Testis (tissue), 5 donors: ENCODE measurements at places on chromosomes 2 and 18. TPM values are rescaled to one million over a fixed set of nuclear protein-coding genes. Genes with fewer than 3 reads are reported as not detected.

GRCh38 chr18:31241900-31242409 lies 76.0 kb upstream of the DSG1 start:
- H3K4me3 ChIP-seq: no peak overlapping the region
- H3K4me1 ChIP-seq: no peaks in the 10 kb centered on the region
- no peaks in the 10 kb centered on the region for H3K36me3 ChIP-seq
- no peak overlapping the region for H3K27ac ChIP-seq

GRCh38 chr18:1760901-1761300 lies 810.4 kb downstream of the METTL4 start:
- no peaks in the 10 kb centered on the region for H3K4me1 ChIP-seq
- no peak for DNase-seq
- H3K27me3 ChIP-seq: no peaks in the 10 kb centered on the region
- H3K4me3 ChIP-seq: no peak overlapping the region
- no peaks in the 10 kb centered on the region for H3K36me3 ChIP-seq
- H3K27ac ChIP-seq: no peak overlapping the region

DNA sequence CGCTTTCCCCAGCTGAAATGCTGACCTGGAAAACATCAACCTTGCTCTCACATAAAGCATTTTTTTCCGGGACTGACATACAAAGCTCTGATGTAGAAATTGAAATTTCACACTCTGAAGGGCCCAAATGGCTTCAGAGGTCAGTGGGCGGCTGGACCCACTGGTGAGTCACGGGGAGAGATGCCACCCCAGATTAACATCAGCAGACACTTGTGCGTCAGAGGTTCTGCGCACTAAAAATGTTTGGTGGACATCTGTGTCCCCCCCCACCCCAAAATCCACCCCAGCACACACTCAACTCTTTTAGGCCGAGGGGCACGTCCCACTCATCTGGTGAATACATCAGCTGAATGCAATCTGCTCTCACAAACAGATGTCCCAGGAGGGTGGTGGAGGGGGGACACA lies 208.9 kb downstream of the ASB1 start:
- no peak overlapping the region for H3K27ac ChIP-seq
- H3K36me3 ChIP-seq: no peaks in the 10 kb centered on the region
- DNase-seq: no peak
- H3K4me3 ChIP-seq: no peak overlapping the region
- H3K27me3 ChIP-seq: no peaks in the 10 kb centered on the region

DNA sequence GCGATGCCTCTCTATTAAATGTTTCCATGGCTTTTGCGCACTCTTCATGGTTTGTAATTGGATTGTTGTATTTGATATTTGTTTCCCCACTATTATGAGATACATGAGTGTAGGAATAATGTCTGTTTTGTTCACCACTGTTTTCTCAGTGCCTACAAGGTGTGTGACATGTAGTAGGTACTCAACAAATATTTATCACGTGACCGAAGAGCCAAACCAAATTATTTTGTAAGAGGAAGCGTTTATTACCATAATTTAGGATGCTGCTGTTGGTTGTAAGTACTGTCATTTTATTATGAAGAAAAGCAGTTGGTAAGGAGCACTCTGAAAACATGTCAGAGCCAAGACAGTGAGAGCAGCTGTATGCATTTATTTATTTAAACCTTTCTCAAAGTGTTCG lies 32.2 kb upstream of the CTLA4 start:
- H3K4me1 ChIP-seq: no peaks in the 10 kb centered on the region
- no peak for DNase-seq
- H3K36me3 ChIP-seq: no peaks in the 10 kb centered on the region
- no peak overlapping the region for H3K4me3 ChIP-seq
- H3K27ac ChIP-seq: no peak overlapping the region
- H3K27me3 ChIP-seq: no peaks in the 10 kb centered on the region

The ANKRD12 gene
- 4.5 TPM for polyA plus RNA-seq

- no peak for DNase-seq
- H3K27me3 ChIP-seq: no peaks in the 10 kb centered on the region
- H3K4me1 ChIP-seq: no peaks in the 10 kb centered on the region
- H3K4me3 ChIP-seq: no peak overlapping the region
- no peak overlapping the region for H3K27ac ChIP-seq
Observed at GRCh38 chr2:71063216-71063615, 5.2 kb upstream of the NAGK start.

GRCh38 chr2:37705191-37705590 lies 33.7 kb upstream of the CDC42EP3 start:
- no peaks in the 10 kb centered on the region for H3K4me1 ChIP-seq
- H3K36me3 ChIP-seq: no peaks in the 10 kb centered on the region
- H3K4me3 ChIP-seq: no peak overlapping the region

The STPG4 gene
- polyA plus RNA-seq: 19.4 TPM

- H3K4me1 ChIP-seq: peaks cover 35% of the 10 kb centered on the region
- DNase-seq: no peak
- peak overlapping the region; percentile 25 for H3K27ac ChIP-seq
- no peak overlapping the region for H3K4me3 ChIP-seq
Observed at GRCh38 chr2:42939411-42940206, 147.2 kb upstream of the HAAO start.

DNA sequence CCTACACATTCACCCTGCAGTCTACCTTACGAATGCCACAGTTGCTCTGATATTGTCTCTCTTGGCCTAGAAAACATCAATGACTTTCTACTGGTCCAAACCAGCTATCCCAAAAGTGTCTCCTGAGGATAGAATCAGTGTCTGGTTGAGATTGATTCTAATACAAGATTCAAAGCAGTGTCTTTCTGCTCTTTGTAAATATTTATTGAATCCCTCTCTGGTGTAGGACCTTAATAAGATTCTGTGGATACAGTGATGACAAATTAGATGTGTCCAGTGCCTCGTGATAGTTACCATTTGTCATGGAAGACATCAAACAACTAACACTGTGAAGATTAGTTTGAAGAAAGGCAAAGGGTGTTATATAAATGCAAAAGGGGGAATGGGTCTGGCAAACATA lies 380.7 kb upstream of the TRIB2 start:
- no peaks in the 10 kb centered on the region for H3K27me3 ChIP-seq
- no peak for DNase-seq
- H3K4me1 ChIP-seq: no peaks in the 10 kb centered on the region
- no peaks in the 10 kb centered on the region for H3K36me3 ChIP-seq

DNA sequence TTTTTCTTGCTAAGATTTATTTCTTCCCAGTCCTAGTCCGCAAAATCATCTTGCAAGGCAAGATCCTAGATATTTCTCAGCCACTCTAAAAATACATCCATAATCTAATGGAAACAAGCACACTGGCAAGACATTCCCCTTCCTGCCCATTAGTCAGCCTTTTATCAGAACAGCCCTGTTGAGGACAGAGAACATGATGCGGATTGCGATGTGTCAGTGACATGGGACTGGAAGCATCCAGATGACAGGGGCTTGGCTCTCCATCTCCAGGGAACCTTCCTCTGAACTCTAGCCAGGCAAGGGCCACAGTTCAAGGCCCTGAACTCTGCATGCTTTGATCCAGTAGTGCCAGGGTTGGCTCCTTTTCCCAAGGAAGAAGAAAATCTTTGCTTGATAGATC lies 70.0 kb downstream of the VSNL1 start:
- no peaks in the 10 kb centered on the region for H3K36me3 ChIP-seq
- no peak overlapping the region for H3K4me3 ChIP-seq
- H3K27me3 ChIP-seq: no peaks in the 10 kb centered on the region
- no peak for DNase-seq

- H3K36me3 ChIP-seq: no peaks in the 10 kb centered on the region
- H3K27ac ChIP-seq: peak overlapping the region; percentile 99
- DNase-seq: no peak
- peaks cover 16% of the 10 kb centered on the region for H3K4me1 ChIP-seq
- H3K4me3 ChIP-seq: peak overlapping the region; percentile 96
Observed at GRCh38 chr2:105338020-105338385, 663 bp downstream of the C2orf49 start.

- H3K4me3 ChIP-seq: no peak overlapping the region
- H3K27me3 ChIP-seq: no peaks in the 10 kb centered on the region
- H3K4me1 ChIP-seq: no peaks in the 10 kb centered on the region
- DNase-seq: no peak
- H3K36me3 ChIP-seq: no peaks in the 10 kb centered on the region
Observed at GRCh38 chr18:26618135-26618534, 69.8 kb upstream of the KCTD1 start.

DNA sequence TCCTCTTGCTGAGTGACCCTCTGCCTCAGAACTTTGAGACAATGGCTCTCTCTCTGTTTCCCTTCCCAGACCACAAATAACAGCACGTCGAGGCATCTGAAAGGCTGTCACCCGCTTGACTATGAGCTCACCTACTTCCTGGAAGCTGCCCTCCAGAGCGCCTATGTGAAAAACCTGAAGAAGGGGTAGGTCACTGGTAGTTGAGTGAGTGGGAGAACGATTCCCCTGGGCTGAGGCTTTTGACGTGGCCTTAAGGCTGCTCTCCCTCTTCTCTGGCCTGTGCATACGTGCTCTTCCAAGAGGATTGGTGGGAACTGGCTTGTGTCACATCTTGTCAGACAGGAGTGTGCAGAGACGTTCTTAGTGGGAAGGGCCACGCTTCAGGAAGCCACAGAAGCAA lies 63.1 kb upstream of the MCFD2 start:
- no peak for DNase-seq
- H3K4me1 ChIP-seq: peaks cover 13% of the 10 kb centered on the region
- no peaks in the 10 kb centered on the region for H3K36me3 ChIP-seq
